ENCODE measurements at places on chromosomes 12 and 14.

DNA sequence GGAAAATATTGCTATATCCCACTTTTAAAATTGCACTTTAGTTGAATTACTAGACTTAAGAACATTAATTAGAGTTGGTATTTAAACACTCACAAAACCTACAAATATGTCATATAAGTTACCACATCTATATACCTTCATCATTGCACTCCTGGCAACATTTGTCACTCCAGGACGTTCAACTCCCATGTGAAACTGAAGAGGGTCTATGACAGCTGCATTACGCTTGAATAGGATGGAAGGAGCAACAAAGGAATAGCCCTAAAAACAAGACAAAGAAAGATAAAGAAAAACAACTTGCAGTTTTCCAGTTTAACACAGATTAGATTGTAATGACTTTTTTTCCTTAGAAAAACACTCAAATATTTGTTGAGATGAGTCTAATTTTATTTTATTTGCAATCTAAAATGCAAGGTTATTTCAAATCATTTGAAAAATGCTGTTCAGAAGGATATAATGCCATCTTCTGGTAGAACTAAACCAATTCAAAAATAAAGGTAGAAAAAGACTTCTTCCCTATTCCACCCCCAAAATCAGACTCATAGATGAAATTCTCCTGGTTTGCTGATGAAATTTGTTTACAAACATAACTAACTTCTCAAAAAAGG, 84.3 kb upstream of the TTC7B start:
- DNase-seq, result no peak

DNA sequence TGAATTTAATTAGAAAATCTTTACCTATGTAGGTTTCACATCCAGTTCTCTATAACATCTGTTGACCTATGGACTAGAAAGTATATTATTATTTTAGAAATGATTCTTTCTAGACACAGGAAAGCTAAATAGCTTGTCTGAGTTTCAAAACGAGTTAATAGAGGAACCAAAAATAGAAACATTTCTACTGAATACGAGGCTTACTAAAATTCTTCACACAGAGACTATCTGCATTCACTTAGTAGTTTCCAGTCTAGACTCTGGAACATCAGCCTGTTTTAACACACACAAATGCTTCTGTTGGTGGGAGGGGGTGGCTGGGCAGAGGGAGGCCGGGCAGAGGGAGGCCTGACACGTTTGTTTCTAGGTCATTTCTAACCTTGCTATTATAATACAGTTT, 29.7 kb downstream of the RGS6 start:
- DNase-seq, result no peak

DNA sequence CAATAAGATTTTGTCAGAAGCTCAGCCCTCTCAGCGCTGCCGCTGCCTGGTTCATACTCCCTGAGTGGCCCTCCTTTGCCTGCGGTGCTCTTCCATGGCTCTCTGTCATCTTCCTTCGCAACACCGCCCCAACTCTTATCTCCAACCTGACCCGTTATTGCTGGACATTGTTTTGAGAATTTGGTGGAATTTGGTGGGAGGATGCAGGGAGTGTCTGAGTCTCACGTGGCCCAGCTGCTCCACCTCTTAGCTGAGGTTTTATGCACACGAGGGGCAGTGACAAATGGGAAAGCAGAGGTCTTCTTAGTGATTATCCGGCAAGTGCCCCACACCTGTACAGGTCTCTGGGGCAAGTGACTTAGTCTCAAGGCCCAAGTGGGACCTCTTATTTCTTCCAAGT, 97.5 kb upstream of the RPH3A start:
- no peak for DNase-seq

DNA sequence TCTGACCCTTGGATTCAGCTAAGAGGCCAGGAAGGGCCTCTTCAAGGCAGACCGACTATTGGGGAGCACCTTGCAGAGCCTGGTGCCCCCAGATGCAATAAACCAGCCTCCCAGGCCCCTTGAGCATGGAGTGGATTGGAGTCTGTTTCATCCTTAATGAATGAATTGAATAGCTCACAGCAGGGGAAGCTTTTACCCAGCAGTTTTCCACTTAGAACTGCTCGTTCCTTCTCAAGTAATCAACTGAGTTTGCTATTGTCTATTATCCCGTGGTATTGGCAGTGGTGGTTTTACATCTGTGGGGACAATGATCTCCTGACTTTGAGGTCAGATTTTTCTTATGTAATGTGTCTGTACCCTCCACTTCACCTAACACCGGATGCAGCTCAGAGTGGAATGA, 197.6 kb downstream of the AACS start:
- no peak for DNase-seq

DNA sequence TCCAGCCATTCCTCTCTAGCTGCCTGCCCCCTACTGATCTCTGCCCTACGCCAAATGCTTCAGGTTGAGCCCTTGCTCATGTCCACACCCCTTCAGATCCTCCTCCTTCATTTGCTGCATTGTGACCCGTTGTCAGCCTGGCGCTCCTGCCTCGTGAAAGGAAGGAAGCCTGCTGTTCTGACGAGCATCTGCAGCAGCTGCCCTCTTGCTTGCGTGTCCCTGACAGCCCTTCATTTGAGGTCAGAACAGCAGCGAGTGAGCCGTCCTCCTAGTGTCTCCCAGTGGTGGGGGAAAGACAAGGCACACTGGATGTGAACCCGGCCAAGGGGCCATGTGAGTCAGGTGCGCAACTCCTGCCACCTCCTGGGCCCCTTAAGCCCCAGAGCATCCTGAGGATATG, 3.0 kb upstream of the PIANP start:
- DNase-seq, result no peak

DNA sequence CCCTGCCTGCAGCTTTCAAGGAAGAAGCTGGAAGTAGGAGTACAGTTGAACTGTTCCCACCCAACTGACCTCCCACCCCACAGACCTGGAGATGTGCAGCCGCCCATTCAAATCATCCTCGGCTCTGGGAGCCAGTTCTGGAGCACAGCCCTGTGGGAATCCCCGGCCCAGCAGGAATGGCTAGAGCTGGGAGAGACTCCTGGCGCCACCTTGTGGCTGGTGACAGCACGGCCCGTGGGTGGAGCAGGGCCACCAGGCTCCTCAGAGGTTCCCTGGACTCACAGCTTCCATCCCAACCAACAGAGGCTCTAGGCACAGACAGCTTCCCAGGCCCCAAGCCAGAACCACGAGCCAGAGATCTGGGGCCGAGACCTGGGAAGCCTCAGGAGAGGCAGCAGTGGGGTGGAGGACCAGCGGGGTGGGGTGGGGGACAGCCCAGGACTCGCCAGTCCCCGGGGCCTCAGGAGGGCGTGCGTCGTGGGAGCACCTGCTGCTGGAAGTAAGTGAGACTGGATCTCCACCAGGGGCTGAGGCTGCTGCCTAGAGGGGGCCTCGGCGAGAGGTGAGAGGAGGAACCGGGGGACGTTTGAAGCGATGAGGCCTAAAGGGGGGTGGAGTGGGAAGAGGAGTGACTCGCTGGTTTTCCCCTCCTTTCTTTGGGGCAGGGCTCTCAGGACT, 43.4 kb downstream of the RNF34 start:
- DNase-seq, result no peak

- no peak for DNase-seq
Measured at GRCh38 chr14:101560534-101561113, 671 bp upstream of the DIO3 start.

GRCh38 chr12:86741531-86741930, 485.3 kb upstream of the MGAT4C start:
- no peak for DNase-seq

- DNase-seq, result no peak
Measured at GRCh38 chr12:123571343-123571813, 13.0 kb upstream of the TMED2 start.

GRCh38 chr14:39873791-39874190, 441.6 kb upstream of the FBXO33 start:
- no peak for DNase-seq

DNA sequence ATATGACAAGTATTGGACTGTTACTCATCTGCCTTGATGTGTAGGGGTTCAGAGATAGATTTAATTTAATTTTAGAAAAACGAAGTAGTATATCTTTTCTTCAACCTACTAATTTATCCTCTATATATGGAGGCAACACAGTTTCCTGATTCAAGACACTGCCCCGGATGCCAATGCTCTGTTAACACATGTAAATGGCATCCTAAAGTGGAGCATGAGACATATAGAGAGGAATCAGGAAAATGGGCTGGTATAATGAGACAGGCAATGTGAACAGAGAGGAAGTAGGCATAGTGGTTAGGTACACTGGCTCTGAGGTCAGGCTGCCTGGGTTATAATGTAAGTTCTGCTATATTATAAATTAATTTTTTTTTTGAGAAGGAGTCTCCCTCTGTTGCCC, 85.6 kb downstream of the OTOGL start:
- no peak for DNase-seq

DNA sequence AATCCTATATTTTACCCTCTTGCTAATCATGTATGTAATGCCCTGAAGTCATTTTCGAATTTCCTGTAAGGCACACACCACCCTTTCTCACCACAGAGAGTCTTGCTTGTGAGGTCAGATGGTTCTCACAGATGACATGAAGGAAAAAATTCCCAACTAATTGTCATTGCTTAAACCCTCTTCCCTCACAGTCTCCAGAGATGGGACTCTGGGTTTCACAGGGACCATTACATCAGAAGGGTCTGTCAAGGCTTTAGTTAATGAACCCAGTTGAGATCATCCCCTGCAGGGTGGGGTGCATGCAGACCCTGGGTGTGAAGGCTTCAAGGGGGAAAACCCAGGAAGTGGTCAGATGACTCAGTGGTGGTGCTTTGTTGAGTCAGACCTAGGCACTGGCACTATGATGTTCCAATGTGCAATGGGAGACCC, 229.6 kb downstream of the BCAT1 start:
- no peak for DNase-seq

DNA sequence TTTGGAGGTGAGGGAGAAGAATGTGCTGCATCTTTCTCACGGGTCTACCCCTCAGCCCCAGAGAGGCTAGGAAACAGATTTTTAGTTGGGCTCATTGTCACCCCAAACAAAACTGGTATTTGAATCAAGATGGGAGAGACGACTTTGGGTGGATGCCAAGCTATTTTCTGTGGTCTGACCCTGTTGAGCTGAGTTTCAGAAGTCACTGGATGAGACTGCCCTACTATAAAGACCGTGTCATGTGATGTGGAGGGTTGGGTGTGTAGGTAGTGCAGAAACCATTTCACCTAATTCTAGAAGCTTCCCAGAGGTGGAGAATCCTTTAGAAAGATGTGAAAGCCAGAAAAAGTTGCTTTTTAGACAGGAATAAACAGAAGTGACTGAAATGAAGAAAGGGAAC, 60.2 kb downstream of the IFT43 start:
- DNase-seq, result no peak

- no peak for DNase-seq
Measured at GRCh38 chr12:128531170-128531569, 264.2 kb downstream of the TMEM132C start.

DNA sequence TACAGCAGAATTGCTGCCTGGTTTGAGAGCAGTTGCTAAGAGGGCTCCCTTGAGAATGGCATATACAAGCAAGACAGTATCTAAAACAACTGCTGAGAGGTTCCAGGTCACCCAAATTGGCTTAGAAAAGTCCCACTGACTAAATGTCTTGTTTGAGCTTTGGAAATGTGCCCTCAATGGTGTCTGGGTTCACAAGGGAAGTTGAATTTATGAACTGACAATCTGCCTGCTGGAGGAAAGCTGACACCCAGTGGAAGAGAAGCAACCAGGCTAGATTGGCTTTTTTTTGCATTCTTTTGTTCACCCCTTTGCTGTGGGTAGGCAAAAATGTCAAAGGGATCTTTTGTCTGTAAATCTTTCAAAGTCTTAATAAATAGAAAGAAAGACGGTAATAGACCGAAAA, 44.6 kb upstream of the NPFF start:
- DNase-seq, result no peak

Data from cortex of kidney (tissue), 1 donor.